ENCODE measurements at places on chromosomes 2 and 18. TPM values are rescaled to one million over a fixed set of nuclear protein-coding genes. Genes with fewer than 3 reads are reported as not detected.
A peak's percentile ranks its signal among the peaks of the same experiment; 100 is the strongest.

The DUSP28 gene
- total RNA-seq = 5.8 TPM

DNA sequence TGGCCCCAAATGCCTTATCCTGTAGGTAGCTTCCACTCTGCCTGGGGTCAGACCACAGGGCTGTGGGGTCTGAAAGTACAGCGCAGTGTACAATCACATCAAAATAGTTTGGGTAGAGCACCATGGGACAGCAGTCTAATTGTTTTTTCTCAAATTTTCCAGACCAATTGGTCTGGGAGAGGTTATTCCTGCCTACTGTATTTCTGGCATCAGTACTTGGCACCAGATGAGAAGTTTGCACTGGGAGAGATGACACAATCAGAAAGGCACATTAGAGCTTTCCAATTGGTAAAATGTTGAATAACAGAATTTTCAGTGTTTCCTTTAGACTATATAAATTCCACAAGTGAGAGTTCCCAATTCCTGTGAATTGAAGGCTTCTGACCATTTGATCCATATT lies 30.9 kb upstream of the LRRTM1 start:
- H3K36me3 ChIP-seq = no peaks in the 10 kb centered on the region
- no peaks in the 10 kb centered on the region for H3K4me1 ChIP-seq
- DNase-seq = no peak
- H3K27me3 ChIP-seq = no peaks in the 10 kb centered on the region
- no peak overlapping the region for H3K4me3 ChIP-seq

DNA sequence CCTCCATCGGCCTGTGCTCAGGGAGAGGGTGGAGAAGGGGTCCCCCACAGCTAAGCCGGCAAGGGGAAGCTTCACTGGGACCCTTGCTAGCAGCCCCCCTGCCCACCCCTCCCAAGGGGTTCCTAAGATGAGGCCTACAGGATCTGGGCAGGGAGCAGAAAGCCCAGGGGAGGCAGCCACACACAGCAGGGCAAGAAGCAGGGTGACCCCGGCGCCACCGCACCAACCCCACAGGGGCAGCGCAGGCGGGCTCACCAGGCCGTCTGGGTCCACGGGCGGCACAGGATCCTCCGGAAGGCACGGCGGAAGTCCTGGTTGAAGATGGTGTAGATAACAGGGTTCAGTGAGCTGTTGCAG lies 1.8 kb downstream of the ADRA2B start:
- no peak overlapping the region for H3K4me3 ChIP-seq
- H3K36me3 ChIP-seq = no peaks in the 10 kb centered on the region
- H3K27me3 ChIP-seq = peaks cover 22% of the 10 kb centered on the region
- no peak overlapping the region for H3K27ac ChIP-seq
- peak; percentile 76 for DNase-seq
- H3K4me1 ChIP-seq = peaks cover 17% of the 10 kb centered on the region

GRCh38 chr2:65706411-65706810 lies 274.0 kb upstream of the SPRED2 start:
- no peak overlapping the region for H3K4me3 ChIP-seq
- no peaks in the 10 kb centered on the region for H3K36me3 ChIP-seq
- DNase-seq = no peak

The ARHGAP15 gene
- 19.7 TPM for total RNA-seq

GRCh38 chr2:145431181-145431951 lies 911.4 kb upstream of the ZEB2 start:
- no peak overlapping the region for H3K4me3 ChIP-seq
- no peaks in the 10 kb centered on the region for H3K4me1 ChIP-seq
- no peaks in the 10 kb centered on the region for H3K27me3 ChIP-seq
- no peak overlapping the region for H3K27ac ChIP-seq

The TYMS gene
- total RNA-seq = 13.5 TPM

DNA sequence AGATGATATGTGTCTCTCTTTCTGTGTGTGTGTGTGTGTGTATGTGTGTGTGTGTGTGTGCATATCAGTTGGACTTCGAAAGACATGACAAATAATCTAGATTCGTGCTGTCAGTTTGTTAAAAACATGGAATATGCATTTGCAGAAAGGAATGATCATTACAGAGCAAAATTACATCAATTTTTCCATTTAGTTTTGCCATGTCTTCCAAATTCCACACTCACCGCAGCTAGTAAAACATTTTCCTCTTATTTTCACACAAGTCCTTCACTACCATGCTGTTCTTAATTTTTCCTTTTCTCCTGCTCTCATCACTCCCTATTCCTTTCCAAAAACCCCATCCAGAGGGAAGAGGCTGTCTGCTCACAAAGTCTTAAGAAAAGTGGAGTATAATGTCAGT lies 1191.4 kb upstream of the SLC39A10 start:
- H3K36me3 ChIP-seq = no peaks in the 10 kb centered on the region
- H3K27me3 ChIP-seq = no peaks in the 10 kb centered on the region
- H3K27ac ChIP-seq = no peak overlapping the region
- H3K4me1 ChIP-seq = no peaks in the 10 kb centered on the region

DNA sequence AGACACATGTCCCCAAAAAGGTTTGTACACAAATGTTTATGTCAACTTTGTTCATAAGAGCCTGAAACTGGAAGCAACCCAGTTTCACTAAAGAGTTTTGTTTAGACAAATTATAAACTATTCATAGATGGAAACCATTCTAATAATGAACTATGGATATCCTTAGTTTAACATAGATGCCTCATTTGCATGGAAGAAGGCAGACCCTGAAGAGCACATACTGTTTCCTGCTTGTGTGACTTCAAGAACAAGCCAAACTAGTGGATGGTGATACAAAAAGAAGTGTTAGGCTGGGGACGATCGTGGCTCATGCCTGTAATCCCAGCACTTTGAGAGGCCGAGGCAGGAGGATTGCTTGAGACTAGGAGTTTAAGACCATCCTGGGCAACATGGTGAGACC lies 48.1 kb downstream of the ACOXL start:
- no peak for DNase-seq
- no peaks in the 10 kb centered on the region for H3K27me3 ChIP-seq
- H3K36me3 ChIP-seq = no peaks in the 10 kb centered on the region
- no peaks in the 10 kb centered on the region for H3K4me1 ChIP-seq
- H3K4me3 ChIP-seq = no peak overlapping the region

The SLC9A4 gene
- total RNA-seq = not detected

- no peaks in the 10 kb centered on the region for H3K36me3 ChIP-seq
- no peak overlapping the region for H3K27ac ChIP-seq
- no peak for DNase-seq
- H3K4me3 ChIP-seq = no peak overlapping the region
- no peaks in the 10 kb centered on the region for H3K4me1 ChIP-seq
These were observed 1318.5 kb upstream of the CELF4 start for GRCh38 chr18:38884050-38884449.

DNA sequence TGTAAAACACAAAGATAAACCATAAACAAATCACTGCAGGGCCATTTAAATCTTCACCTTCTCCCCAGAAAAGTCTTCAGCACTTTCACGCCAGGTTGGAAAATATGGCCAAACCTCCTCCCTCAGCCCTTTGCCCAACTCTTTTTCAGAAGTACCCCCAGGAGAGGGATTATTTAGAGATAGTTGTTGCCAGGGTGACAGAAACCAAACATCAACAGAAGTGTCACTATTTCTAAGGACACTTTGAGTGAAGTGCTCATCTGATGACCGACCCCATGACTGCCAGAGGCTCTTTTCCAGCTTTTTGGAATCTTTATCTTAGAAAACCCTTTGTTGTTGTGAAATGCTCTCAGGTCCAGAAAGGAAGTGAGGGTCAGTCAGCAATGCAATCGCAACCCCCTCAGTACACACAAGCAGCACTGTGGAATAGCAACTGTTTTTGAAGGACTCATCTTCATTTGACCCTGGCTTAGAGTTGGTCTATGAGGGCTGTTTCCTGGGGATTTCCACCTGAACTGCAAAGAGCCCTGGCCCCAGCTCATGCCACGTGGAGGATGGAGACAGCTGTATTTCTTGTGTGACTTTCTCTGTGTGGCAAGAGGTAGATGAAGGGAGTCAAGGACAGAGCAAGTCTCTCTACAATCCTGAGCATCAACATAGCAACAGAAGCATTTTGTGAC lies 114.0 kb upstream of the STON1 start:
- no peak overlapping the region for H3K27ac ChIP-seq
- H3K27me3 ChIP-seq = no peaks in the 10 kb centered on the region
- no peak for DNase-seq
- no peaks in the 10 kb centered on the region for H3K36me3 ChIP-seq

DNA sequence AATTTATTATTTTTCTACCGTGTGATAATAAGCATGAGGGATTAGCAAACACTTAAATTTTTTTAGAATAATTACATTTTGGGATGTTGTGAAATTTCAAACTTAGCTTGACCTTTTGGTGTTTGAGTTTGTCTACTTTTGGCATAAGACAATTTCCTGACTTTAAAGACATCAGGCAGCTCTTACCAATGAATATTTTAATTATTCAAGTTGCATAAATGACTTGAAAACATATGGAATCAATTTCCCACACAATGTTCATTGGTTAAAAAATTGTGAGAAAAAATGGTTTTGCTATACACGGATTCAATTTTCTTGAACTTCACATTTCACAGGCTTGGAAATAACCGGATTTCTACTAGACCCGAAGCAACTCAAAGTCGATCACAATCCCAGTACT lies 243.4 kb downstream of the IKZF2 start:
- H3K4me3 ChIP-seq = no peak overlapping the region
- no peak for DNase-seq
- H3K36me3 ChIP-seq = no peaks in the 10 kb centered on the region
- no peaks in the 10 kb centered on the region for H3K27me3 ChIP-seq
- no peak overlapping the region for H3K27ac ChIP-seq

The CARF gene
- total RNA-seq = 6.4 TPM

- DNase-seq = no peak
- no peaks in the 10 kb centered on the region for H3K27me3 ChIP-seq
These were observed 115.4 kb upstream of the ZNF521 start for GRCh38 chr18:25467226-25467987.

- H3K36me3 ChIP-seq = no peaks in the 10 kb centered on the region
- H3K27me3 ChIP-seq = no peaks in the 10 kb centered on the region
- H3K4me3 ChIP-seq = no peak overlapping the region
- H3K27ac ChIP-seq = no peak overlapping the region
These were observed 15.5 kb downstream of the DUSP19 start for GRCh38 chr2:183093857-183094657.

- no peak overlapping the region for H3K27ac ChIP-seq
- no peak for DNase-seq
- H3K36me3 ChIP-seq = no peaks in the 10 kb centered on the region
- peaks cover 57% of the 10 kb centered on the region for H3K4me1 ChIP-seq
These were observed 21.7 kb downstream of the TET3 start for GRCh38 chr2:74006459-74006858.

- H3K27ac ChIP-seq = no peak overlapping the region
- no peaks in the 10 kb centered on the region for H3K27me3 ChIP-seq
- peaks cover 16% of the 10 kb centered on the region for H3K4me1 ChIP-seq
- H3K4me3 ChIP-seq = no peak overlapping the region
- DNase-seq = no peak
These were observed 41.0 kb downstream of the NPC1 start for GRCh38 chr18:23545247-23545789.

The SPATA3 gene
- not detected for total RNA-seq

- no peak overlapping the region for H3K4me3 ChIP-seq
- H3K4me1 ChIP-seq = no peaks in the 10 kb centered on the region
- no peaks in the 10 kb centered on the region for H3K36me3 ChIP-seq
- DNase-seq = no peak
- H3K27ac ChIP-seq = no peak overlapping the region
These were observed 118.1 kb upstream of the CHRNA1 start for GRCh38 chr2:174882416-174882815.

GRCh38 chr18:2083691-2084090 lies 487.6 kb downstream of the METTL4 start:
- DNase-seq = no peak
- no peak overlapping the region for H3K4me3 ChIP-seq
- no peak overlapping the region for H3K27ac ChIP-seq

Measured in upper lobe of left lung (tissue), 6 donors.